NCI-H345 (cell line): ENCODE measurements at places on chromosomes 6 and 20.

- no peak for DNase-seq
Measured at GRCh38 chr6:34490390-34491090, 24.7 kb downstream of the PACSIN1 start.

GRCh38 chr6:23566418-23566817, 559.6 kb upstream of the NRSN1 start:
- peak; percentile 74 for DNase-seq

- DNase-seq: no peak
Measured at GRCh38 chr20:26276554-26277210, 580.0 kb upstream of the ZNF337 start.

GRCh38 chr6:139431602-139431956, 57.1 kb upstream of the CITED2 start:
- DNase-seq: no peak

DNA sequence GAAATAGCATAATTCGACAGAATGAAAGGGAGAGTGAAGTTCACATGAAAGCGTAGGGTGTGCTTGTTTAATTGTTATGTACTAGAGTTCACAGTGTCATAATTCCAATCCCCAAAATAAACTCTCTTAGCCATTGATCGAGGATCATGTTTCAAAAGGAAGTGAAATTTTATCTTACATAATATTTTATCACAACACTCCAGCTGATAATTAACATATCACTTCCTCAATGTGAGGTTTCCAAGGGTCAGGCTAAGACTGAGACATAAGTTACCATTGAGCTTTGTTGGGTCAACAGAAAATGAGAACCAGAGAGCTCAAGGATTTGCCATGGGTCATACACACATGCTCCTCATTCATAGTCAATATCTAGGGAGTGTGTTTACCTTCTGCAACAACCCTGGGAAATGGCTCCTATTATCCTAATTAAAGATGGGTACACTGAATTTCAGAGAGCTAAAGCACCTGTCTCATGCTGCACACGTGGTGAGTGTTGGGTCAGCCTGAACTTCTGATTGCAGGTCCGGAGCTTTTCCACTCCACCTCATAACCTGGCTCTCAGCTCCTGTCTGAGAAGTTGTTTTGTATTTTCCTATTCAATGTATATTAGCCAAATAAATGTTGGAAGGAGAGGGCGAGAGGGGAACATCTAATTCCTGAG, 3.0 kb downstream of the GSTA2 start:
- no peak for DNase-seq

GRCh38 chr6:18177286-18177965, 22.2 kb downstream of the KDM1B start:
- no peak for DNase-seq

DNA sequence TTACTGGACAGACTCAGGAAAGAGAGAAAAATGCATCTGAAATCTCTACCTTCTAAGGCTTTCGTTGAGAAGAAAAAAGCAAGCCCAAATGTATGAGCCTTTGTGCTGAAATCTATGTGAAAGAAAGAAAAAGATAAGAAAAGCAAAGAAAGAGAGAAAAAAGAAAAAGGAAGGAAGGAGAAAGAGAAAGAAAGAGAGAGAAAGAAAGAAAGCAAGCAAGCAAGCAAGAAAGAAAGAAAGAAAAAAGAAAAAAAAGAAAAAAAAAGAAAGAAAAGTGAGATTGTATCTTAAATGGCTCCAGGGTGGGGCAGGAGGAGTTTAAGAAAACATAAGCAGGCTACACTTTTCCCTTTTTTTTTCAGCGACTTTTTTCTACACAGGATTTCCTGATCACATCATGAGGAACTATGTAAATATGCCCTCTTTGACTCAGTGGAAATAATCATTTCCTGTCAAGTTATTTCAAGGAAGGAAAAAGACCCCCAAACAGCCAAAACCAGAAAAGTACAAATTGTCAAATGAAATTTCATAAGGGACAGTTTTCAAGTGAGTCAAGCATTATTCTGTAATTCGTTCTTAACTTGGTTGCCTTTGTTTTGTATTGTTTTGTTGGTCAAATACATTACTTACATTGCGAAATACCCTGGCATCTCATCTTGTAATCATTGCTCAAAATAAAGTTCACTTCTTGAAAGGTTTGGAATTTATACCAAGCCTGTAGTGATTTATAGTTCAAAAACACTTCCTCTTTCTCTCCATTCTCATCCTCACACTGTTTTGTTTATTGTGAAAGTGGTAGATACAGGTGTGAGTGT, 79.5 kb upstream of the RNF217 start:
- DNase-seq: no peak

DNA sequence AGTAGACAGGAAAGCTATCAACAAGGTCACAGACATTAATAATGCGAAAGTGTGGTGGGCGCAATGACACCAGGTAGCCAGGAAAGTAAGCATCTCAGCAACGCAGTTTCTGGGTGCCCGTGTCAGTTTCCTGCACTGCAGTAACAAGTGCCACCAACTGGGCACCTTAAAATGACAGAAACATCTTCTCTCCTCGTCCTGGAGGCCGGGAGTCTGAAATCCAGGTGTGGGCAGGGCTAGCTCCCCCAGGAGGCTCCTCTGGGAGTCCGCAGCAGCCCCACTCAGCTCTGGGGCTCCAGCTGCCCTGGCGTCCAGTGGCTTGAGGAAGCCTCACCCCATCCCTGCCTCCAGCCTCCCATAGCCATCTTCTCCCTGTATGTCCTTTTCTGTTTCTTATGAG, 387.2 kb downstream of the TAF4 start:
- no peak for DNase-seq

DNA sequence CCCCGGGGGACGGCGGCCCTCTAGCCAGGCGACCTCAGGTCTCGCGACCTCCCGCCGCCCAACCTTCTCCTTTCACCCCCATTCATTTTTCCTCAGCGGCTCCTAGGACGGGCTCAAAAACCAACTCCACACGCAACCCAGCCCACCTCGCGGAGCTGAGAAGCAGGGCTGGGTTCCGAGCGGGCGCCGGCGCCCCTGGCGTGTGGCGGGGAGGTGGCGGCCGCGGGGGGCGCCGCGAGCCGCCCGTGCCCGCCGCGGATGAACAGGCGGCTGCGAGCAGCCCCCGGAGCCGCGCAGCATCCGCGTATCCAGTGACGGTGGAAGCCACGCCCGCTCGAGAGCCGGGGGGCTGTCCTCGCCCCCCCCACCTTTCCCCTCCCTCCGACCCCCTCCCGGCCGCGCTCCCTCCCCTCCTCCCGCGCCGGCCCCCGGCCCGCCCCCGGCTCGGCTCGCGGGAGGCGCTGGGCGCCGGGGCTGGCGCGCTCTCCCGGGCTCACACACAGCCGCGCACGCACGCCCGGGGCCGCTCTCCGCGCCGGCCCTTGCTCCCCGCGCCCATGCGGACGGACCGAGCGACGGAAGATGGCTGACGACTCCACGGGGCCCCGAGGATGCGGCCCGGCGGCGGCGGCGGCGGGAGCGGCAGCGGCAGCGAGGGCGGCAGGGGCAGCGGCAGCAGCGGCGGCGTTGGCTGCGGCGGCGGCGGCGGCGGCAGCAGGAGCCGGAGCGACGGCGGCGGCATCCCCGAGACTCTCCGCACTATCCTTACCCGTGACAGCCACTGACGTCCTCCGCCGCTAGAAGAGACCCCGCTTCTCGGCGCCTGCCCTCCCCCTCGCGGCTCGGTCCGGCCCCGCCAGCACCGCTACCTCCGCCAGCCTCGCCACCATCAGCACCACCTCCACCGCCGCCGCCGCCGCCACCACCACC, at the start of gene SOBP:
Gene SOBP (plus strand): TSS at position 482 of the 930 bp plus-strand sequence. CDS start 500 bp downstream, outside the sequence.
- peak; percentile 84 for DNase-seq

DNA sequence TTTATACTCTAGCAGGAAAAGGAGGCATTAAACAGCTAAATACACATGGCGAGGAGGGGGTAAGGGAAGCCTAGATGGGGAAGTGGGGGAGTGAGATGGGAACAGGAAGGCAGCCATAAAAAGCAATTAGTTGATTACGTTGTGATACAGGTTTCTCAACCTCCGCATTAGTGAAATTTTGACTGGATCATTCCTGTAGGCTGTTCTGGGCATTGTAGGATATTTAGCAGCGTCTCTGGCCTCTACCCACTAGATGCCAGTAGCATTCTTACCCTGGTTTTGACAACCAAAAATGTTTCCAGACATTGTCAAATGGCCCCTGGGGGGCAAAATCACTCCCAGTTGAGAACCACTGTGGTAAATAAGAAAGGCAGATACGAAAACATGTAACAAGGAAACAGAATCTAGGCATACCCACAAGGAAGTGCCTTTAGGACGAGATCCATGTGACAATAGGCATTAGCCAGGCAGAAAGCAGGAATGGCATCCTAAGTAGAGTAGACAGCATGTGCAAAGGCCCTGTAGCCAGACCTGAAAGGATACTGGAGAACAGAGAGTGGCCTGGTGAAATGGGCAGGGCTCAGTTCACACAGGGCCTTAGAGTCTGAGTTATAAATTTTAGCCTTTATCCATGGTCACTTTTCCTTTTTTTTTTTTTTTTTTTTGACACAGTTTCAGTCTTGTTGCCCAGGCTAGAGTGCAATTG, 25.8 kb upstream of the PTPN1 start:
- no peak for DNase-seq

DNA sequence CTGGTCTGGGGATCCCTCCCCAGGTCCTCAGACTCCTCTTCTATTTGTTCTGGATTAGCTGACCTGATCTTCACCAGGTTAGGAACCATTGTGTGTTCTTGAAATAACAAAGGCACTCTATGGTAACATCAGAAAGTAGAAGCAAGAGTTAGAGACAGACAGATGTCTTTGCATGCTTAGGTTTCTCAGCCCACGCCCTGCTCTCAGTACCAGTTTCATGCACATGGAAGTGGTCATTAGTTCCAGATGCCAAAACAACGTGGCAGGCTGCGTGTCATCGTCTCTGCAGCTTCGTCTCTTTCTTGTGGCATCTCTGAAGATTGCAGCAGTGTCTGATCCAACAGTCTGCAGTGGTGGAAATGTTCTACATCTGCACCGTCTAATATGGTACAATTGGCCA, 89.4 kb downstream of the PACRG start:
- DNase-seq: no peak

DNA sequence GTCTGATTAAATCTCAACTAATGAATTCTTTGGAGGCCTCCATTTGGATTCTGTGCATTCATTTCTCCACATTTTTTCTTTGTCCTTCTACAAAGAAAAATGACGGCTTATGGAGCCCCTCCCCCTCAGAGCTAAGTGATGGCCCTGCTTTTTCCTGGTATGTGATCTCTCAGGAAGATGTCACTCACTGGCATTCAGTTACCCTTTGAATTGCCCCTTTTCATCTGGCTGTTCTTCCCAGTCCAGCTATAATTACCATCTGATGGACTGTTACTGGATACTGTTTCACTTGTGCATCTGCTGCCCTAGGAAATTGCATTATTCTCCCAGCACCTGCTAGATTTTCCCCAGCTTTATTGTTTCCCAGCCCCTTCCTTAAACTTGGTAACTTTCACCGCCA, 151.9 kb downstream of the CFAP61 start:
- DNase-seq: peak; percentile 64

DNA sequence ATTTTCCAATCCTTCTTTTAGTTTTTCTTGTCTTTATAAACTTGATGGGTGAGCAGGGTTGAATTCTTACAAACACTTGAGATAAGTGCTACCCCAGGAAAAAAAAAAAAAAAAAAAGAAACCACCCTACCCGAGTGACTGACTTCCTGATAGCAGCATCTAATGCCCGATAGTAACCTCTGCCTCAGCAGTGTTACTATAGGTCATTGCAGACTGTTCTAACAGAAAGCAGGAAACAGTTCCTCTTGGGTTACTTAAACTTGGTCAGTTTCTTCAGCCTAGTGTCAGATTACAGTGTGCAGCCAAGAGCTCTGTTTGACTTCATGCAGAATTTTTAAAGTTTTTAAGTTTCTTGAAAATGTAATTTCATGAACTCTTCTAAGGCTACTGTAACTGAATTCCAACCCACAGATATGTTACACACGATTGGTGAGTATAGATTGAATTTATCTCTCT, 2.1 kb downstream of the MYLIP start:
- DNase-seq: peak; percentile 1

DNA sequence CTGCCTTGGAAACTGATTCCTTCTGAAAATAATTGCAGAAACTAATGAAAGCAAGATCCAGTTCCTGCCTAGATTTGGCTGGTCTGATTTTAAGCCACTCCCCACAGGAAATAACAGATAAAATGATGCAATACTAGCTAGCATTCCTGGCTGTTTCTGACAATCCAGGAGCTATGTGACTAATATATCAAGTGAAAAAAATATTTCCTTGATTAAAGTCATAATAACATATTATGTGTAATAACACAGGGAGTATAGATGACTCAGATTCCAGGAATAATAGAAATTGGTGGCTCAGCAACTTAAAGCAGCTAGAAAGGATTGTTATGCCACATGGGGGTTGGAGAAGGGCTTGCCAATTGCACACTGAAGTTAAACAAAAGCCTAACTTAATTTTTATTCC, 182.7 kb upstream of the SALL4 start:
- no peak for DNase-seq
